ENCODE measurements at places on chromosomes 7 and 10. TPM values are rescaled to one million over a fixed set of nuclear protein-coding genes. Genes with fewer than 3 reads are reported as not detected.

Gene SPDYE2B
- total RNA-seq: not detected

Gene FAM171A1
- 2.6 TPM for total RNA-seq

Gene PNLIPRP1
- total RNA-seq: not detected

Gene TMEM140
- 32.2 TPM for total RNA-seq

Gene LMOD2
- not detected for total RNA-seq

- peaks cover 45% of the 10 kb centered on the region for H3K4me1 ChIP-seq
- H3K27ac ChIP-seq: peak overlapping the region; percentile 39
- no peaks in the 10 kb centered on the region for H3K27me3 ChIP-seq
- DNase-seq: no peak
- peaks cover 16% of the 10 kb centered on the region for H3K36me3 ChIP-seq
Measured at GRCh38 chr10:5809527-5810154, 3.6 kb downstream of the GDI2 start.

DNA sequence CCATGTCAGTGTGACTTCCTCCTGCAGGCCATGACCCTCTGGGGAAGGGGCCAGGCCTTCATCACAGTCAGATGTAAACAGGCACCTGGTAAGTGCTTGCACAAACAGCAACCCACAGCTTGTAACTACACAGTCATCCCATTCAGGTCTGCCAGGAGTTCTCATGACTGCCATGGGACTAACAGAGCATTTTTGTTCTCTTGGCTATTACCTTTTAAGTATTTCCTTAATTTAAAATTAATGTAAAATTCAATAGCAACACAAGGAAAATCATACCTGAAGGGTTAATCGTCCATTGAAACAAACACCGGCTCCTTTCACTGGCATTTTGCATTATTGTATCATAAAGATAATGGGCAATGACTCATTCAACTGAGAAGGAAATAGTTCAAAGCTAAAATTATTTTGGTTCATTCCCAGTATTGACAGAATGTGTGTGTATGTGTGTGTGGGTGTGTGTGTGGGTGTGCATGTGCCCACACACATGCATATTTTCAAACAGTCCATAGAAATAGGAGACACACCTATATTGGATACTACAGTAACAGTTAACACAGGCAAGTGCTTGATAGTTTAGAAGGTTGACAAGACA, 307.9 kb downstream of the WDR11 start:
- H3K4me1 ChIP-seq: no peaks in the 10 kb centered on the region
- DNase-seq: no peak
- no peak overlapping the region for H3K4me3 ChIP-seq
- H3K36me3 ChIP-seq: no peaks in the 10 kb centered on the region
- H3K27me3 ChIP-seq: no peaks in the 10 kb centered on the region

- peaks cover 12% of the 10 kb centered on the region for H3K4me1 ChIP-seq
- H3K4me3 ChIP-seq: no peak overlapping the region
- no peak for DNase-seq
- H3K27ac ChIP-seq: no peak overlapping the region
- H3K36me3 ChIP-seq: no peaks in the 10 kb centered on the region
- H3K27me3 ChIP-seq: no peaks in the 10 kb centered on the region
Measured at GRCh38 chr10:33252794-33253203, 81.7 kb downstream of the NRP1 start.

- H3K27ac ChIP-seq: no peak overlapping the region
- H3K27me3 ChIP-seq: peaks cover 11% of the 10 kb centered on the region
- no peak for DNase-seq
- H3K4me1 ChIP-seq: no peaks in the 10 kb centered on the region
- H3K36me3 ChIP-seq: no peaks in the 10 kb centered on the region
Measured at GRCh38 chr7:120274899-120275298, 1.9 kb downstream of the KCND2 start.

GRCh38 chr10:105837951-105838350, 1196.9 kb downstream of the SORCS3 start:
- no peaks in the 10 kb centered on the region for H3K36me3 ChIP-seq
- no peaks in the 10 kb centered on the region for H3K27me3 ChIP-seq
- no peak overlapping the region for H3K27ac ChIP-seq
- H3K4me3 ChIP-seq: peak overlapping the region; percentile 35

- no peaks in the 10 kb centered on the region for H3K27me3 ChIP-seq
- H3K36me3 ChIP-seq: peaks cover 8% of the 10 kb centered on the region
- no peaks in the 10 kb centered on the region for H3K4me1 ChIP-seq
- DNase-seq: no peak
- no peak overlapping the region for H3K4me3 ChIP-seq
- H3K27ac ChIP-seq: no peak overlapping the region
Measured at GRCh38 chr7:77899516-77899915, 100.9 kb downstream of the PHTF2 start.

DNA sequence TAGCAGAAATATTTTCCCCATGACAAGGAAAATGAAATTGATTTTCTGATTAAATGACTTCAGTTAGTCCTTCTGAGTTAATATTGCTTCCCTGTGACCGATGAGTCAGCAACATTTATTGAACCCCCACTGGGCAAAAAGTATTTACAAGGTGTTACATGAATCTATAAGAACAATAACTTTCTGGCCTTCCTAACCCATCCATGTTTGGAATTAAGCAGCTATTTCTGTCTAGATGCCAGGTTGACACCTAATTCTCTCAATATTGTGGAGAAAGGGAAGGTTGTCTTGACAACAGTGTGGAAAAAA, 112.9 kb upstream of the JAZF1 start:
- no peak overlapping the region for H3K27ac ChIP-seq
- no peak overlapping the region for H3K4me3 ChIP-seq
- H3K36me3 ChIP-seq: no peaks in the 10 kb centered on the region
- no peaks in the 10 kb centered on the region for H3K4me1 ChIP-seq
- no peak for DNase-seq
- H3K27me3 ChIP-seq: peaks cover 4% of the 10 kb centered on the region

- no peaks in the 10 kb centered on the region for H3K36me3 ChIP-seq
- H3K27ac ChIP-seq: no peak overlapping the region
- peaks cover 2% of the 10 kb centered on the region for H3K4me1 ChIP-seq
- H3K27me3 ChIP-seq: peaks cover 10% of the 10 kb centered on the region
- no peak overlapping the region for H3K4me3 ChIP-seq
Measured at GRCh38 chr7:139488810-139489209, 5.3 kb upstream of the KLRG2 start.

DNA sequence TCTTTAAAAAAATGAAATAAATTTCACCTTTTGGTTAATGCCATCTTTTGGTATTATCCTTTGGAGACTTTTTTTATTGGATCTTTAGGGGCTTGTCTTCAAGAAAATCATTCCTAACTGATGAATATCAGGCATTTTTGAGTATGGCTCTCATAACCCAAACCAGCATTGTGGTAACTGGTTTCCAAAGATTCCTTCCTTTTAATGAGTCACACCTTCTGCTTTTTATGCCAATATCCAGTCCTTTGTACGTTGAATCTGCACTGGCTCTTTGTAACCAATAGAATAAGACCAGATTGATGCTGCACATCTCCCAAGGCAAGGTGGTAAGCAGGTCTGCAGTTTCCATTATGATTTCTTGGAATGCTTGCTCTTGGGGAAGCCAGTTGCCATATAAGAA, 89.1 kb downstream of the GPR158 start:
- no peak for DNase-seq
- no peak overlapping the region for H3K27ac ChIP-seq
- H3K4me1 ChIP-seq: no peaks in the 10 kb centered on the region
- H3K27me3 ChIP-seq: no peaks in the 10 kb centered on the region
- H3K36me3 ChIP-seq: no peaks in the 10 kb centered on the region

- no peaks in the 10 kb centered on the region for H3K4me1 ChIP-seq
- no peak overlapping the region for H3K27ac ChIP-seq
- no peaks in the 10 kb centered on the region for H3K36me3 ChIP-seq
- H3K4me3 ChIP-seq: no peak overlapping the region
- no peak for DNase-seq
- H3K27me3 ChIP-seq: no peaks in the 10 kb centered on the region
Measured at GRCh38 chr10:68302503-68302823, 29.4 kb upstream of the HNRNPH3 start.

DNA sequence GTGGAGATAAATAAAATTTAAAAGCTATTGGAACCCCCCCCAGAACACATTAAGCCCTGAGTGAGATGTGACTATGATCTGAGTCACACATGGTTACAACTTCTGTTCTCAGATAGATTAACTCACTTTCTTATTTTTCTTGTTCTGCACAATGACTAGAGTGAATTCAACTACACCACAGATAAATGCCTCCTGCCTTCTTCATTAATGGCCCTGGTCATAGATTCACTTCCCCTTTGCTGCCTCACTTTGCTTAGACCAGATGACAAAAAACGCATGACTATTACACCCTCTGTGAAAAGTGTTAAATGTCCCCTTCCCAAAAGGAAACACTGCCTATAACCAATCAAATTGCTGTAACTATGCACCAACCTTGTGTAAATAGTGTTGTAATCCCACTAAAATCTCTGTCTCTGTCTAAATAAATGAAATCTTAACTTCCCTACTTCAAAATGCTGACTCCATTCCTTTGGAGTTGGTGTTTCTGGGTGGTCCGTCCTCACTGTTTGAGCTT, 49.4 kb downstream of the AKR1D1 start:
- H3K27ac ChIP-seq: no peak overlapping the region
- H3K27me3 ChIP-seq: no peaks in the 10 kb centered on the region
- no peaks in the 10 kb centered on the region for H3K36me3 ChIP-seq
- H3K4me1 ChIP-seq: no peaks in the 10 kb centered on the region

DNA sequence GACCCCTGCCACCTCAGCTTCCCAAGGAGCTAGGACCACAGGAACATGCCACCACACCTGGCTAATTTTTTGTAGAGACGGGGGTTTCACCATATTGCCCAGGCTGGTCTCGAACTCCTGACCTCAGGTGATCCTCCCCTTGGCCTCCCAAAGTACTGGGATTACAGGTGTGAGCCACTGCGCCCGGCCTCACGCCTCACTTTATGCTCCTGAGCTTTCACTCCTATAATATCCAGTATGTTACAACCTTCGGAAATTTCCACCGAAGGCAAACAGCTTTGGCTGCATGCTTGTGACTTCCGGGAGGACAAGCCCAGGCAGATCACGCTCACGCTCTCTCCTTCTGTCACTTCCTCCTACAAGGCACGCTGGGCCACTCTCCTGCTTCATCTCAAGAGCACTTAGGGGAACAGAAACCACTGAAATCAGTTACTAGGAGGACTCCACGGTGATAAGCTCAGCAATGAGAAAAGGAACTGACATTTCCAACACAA, 4.4 kb upstream of the MAD1L1 start:
- peaks cover 28% of the 10 kb centered on the region for H3K4me1 ChIP-seq
- H3K27ac ChIP-seq: no peak overlapping the region
- H3K36me3 ChIP-seq: peaks cover 38% of the 10 kb centered on the region
- H3K4me3 ChIP-seq: no peak overlapping the region
- no peaks in the 10 kb centered on the region for H3K27me3 ChIP-seq
- no peak for DNase-seq

DNA sequence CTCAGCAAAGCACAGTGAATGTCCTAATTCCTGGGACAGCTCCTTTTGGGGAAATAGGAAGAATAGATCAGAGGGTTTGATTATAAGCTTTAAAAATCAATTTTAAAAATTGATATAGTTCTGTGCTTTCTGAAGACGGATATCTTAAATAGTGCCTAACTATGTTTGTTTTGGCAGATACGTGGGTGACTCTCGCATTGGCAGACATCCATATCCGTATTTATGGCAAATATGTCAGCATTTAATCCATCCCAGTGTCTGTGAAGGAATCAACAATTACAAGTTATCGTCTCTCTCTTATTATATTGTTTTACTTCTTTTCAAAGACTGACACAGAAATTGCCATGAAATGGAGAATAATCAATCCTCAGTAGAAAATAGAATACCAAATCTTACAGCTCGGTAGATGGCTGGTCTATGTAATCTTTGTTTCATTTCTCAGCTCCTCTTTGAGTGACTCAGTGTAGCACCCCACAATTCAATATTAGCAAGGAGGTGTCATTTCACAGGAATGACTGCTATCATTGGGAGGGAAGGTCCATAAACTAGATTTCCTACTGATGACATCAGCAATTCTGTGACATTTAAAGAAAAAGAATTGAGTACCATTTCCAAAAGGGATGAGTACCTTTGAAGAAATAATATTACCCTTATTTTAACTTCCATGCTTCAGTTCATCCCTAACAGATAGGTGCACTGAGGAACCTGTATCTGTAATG, 186.4 kb upstream of the NFE2L3 start:
- no peak overlapping the region for H3K27ac ChIP-seq
- no peak overlapping the region for H3K4me3 ChIP-seq
- peaks cover 19% of the 10 kb centered on the region for H3K4me1 ChIP-seq
- peaks cover 17% of the 10 kb centered on the region for H3K27me3 ChIP-seq
- DNase-seq: no peak

DNA sequence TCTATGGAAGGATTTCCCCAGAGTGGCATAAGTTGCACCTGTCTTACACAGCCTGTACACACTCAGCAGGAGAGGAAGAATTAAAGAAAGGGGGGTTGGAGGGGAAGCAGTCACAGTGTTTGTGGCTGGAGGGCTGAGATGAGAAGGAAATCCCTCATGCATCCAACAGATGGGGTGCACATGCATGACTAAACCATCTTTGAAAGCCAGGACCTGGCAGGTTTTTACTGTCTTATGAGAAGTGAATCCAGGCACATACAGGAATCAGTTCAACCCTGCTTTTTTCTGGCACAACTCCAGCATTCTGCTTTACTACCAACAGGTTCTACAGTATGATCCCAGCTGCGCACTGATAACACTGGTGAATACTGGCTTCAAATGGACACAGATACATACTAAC, 107.7 kb downstream of the CACNA2D1 start:
- DNase-seq: no peak
- H3K27me3 ChIP-seq: no peaks in the 10 kb centered on the region
- no peak overlapping the region for H3K27ac ChIP-seq
- H3K4me3 ChIP-seq: no peak overlapping the region

- H3K4me3 ChIP-seq: no peak overlapping the region
- peaks cover 49% of the 10 kb centered on the region for H3K4me1 ChIP-seq
- peak; percentile 28 for DNase-seq
- no peaks in the 10 kb centered on the region for H3K36me3 ChIP-seq
- no peaks in the 10 kb centered on the region for H3K27me3 ChIP-seq
Measured at GRCh38 chr10:62732841-62733653, 71.5 kb upstream of the ADO start.

DNA sequence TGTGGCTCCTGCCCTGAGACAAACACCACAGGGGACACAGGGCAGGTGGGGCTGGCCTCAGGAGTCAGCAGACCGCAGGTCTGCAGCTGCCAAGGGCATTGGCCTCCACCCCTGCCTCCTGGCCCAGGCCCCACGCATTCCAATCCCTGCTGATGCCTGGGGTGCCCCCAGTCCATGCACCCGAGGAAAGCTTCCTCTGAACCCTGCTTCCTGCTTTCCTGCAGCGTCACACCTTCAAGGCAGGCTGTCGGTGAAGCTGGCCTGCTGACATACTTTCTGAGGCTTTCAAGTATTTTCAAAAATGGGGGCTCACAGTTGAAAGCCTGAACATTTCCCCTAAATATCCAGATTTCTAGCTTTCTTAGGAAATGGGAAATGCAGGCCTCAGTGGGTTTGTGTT, 22.5 kb upstream of the ANTXRL start:
- H3K4me1 ChIP-seq: peaks cover 45% of the 10 kb centered on the region
- H3K27me3 ChIP-seq: no peaks in the 10 kb centered on the region
- no peak overlapping the region for H3K27ac ChIP-seq
- no peak for DNase-seq
- H3K4me3 ChIP-seq: no peak overlapping the region
- H3K36me3 ChIP-seq: peaks cover 43% of the 10 kb centered on the region
